ENCODE measurements at places on chromosomes 11 and 22. TPM values are rescaled to one million over a fixed set of nuclear protein-coding genes. Genes with fewer than 3 reads are reported as not detected.
A peak's percentile ranks its signal among the peaks of the same experiment; 100 is the strongest.

- peaks cover 3% of the 10 kb centered on the region for H3K4me1 ChIP-seq
- no peak overlapping the region for H3K27ac ChIP-seq
- DNase-seq: no peak
- no peaks in the 10 kb centered on the region for H3K36me3 ChIP-seq
Measured at GRCh38 chr11:110525883-110526282, 96.1 kb downstream of the FDX1 start.

DNA sequence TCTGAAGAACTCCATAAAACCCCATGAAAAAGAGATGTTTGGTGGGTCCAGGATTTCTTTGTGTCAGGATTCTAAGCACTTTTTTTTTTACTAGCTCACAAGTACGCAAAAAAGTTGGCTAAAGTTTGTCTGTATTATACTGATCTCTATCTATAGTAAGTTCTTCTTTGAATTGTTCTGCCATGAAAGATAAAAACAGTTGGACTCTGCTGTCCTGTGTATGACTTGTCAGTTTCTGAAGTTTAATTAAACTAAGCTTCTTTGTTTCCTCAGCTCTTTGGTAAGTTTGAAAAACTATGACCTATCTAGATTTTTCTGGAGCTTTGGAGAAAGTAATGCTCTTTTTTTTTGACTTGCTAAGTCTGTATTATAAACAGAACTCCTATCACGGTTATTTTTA is 812.2 kb upstream of the LUZP2 start:
- H3K4me1 ChIP-seq: no peaks in the 10 kb centered on the region
- H3K4me3 ChIP-seq: no peak overlapping the region
- no peak for DNase-seq
- H3K27ac ChIP-seq: no peak overlapping the region

DNA sequence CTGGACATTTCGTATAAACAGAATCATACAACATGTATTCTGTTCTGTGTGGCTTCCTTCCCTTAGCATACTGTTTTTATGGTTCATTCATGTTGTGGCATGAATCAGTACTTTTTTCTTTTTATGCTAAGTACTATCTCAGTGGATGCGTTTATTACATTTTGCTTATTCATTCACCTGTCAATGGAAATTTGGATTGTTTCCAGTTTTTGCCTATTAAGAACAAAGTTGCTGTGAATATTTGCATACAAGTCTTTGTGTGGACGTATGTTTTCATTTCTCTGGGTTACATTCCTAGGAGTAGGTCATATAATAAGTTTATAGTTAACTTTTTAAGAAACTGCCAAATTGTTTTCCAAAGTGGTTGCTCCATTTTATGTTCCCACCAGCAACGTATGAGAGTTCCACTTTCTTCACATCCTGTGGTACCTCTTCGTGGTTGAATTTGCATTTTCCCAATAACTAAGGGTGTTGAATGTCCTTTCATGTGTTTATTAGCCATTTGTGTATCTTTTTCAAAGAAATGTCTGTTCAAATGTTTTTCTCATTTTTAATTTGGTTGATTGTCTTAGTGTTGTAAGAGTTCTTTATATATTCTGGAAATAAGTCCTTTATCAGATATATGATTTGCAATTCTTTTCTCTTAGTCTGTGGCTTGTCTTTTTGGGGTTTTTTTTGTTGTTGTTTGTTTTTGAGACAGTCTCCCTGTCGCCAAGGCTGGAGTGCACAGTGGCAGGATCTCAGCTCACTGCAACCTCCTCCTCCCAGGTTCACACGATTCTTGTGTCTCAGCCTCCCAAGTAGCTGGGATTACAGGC is 46.0 kb upstream of the MICAL2 start:
- no peak overlapping the region for H3K27ac ChIP-seq
- no peak overlapping the region for H3K4me3 ChIP-seq
- peak; percentile 1 for DNase-seq
- H3K4me1 ChIP-seq: peaks cover 2% of the 10 kb centered on the region

Gene RAB39A
- 0.29 TPM for total RNA-seq

DNA sequence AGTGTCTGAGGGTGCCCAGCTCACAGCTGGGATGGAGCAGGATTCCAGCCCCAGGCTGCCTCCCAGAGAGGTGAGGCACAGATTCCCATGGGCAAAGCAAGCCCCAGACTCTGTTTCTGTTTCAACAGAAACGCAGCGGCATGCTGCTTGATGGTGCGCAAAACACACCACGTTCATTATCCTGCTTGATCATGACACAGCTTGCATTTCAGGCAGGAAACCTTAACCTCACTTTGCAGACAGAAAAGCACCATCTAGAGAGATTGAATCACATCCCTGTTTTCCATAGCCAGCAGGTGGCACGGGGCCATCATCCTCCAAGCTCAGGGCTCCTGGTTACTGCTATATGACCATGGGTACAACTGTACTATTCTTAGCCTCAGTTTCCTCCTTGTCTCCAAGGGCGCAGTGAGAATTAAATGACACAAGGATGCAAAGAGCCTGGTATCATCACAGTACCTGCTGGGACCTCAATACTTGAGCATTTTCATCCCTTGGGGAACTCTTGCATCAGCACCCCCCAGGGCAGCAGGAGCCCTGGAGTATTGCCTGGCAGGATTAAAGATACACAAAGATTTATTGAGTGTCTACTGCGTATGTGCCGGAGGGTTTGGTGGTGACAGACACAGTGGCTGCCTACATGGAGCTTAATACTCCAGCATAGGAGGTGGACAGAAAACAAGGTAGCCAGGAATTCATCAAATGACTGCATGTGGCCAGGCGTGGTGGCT is 110.0 kb downstream of the TP53I11 start:
- no peaks in the 10 kb centered on the region for H3K27me3 ChIP-seq
- no peak overlapping the region for H3K27ac ChIP-seq
- peaks cover 35% of the 10 kb centered on the region for H3K36me3 ChIP-seq
- H3K4me1 ChIP-seq: peaks cover 8% of the 10 kb centered on the region
- H3K4me3 ChIP-seq: no peak overlapping the region

All from activated CD4-positive, alpha-beta memory T cell treated with anti-CD3 and anti-CD28 coated beads for 36 hours (primary cell).